ENCODE measurements at places on chromosomes 3 and 15. TPM values are rescaled to one million over a fixed set of nuclear protein-coding genes. Genes with fewer than 3 reads are reported as not detected.

The IGSF11 gene
- total RNA-seq = not detected

- no peak for DNase-seq
Observed at GRCh38 chr3:183619624-183620251, 15.7 kb upstream of the KLHL24 start.

GRCh38 chr3:40989141-40990061, 209.9 kb upstream of the CTNNB1 start:
- DNase-seq = no peak

GRCh38 chr3:17515445-17516234, 226.8 kb downstream of the TBC1D5 start:
- DNase-seq = no peak

- no peak for DNase-seq
Observed at GRCh38 chr3:106811376-106811775, 565.9 kb upstream of the CCDC54 start.
